ENCODE measurements at places on chromosomes 6 and 20.

DNA sequence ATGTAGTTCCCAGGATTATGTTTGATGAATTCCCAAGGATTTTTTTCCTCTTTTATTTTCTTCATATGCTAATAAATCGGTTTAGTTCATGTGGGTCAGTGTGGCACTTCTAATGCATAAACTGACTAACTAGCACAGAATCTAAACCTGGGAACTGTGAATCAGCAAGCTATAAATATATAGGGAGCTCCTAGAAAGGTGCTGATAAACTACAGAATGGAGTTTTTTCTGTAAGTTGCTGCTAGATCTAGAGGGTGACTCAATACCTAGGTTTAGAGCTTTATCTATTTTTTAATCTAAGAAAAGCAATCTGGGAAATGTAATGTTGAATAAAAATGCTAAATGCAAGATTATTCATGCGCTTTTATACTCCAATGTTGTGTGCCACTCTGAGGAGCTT lies 118.8 kb upstream of the PTCHD4 start:
- DNase-seq: no peak

DNA sequence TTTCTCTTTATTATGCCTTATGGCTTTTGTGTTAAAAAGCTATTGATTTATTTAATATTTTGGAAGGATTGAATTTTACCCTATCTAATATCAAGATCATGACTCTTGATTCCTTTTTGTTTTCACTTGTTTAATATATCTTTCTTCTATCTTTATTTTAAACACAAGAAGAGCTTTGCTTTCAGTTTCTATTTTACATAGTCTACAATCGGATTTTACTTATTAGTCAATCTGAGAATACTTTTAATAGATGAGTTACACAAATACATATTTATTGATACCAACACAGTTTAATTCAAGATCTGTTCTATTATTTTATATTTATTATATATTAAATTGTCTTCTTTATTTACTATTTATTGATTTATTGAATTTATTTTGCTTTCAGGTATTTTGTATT lies 218.8 kb downstream of the ESR1 start:
- no peak for DNase-seq

GRCh38 chr6:54173089-54173488 lies 61.8 kb downstream of the MLIP start:
- DNase-seq: no peak

- no peak for DNase-seq
These were observed 434.8 kb downstream of the MAFB start for GRCh38 chr20:40254023-40254772.

DNA sequence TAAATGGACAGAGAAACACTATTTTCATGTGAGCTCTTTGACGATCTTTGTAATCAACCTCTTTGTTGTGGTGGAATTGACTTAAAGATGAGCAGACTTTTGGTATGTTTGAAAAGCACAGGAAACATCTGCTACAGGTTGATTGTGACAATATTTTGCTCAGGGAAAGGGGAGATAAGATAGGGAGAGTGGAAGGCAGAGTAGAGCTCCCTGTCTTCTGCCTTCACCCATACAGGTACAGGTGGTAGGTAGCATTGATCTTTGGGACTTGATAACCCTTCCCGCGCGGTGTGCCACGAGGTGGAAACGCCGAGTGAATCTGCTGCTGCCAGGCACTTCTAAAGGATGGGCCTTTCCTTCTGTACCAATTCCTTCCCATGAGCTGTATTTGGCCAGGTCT lies 183.6 kb downstream of the UTRN start:
- no peak for DNase-seq

DNA sequence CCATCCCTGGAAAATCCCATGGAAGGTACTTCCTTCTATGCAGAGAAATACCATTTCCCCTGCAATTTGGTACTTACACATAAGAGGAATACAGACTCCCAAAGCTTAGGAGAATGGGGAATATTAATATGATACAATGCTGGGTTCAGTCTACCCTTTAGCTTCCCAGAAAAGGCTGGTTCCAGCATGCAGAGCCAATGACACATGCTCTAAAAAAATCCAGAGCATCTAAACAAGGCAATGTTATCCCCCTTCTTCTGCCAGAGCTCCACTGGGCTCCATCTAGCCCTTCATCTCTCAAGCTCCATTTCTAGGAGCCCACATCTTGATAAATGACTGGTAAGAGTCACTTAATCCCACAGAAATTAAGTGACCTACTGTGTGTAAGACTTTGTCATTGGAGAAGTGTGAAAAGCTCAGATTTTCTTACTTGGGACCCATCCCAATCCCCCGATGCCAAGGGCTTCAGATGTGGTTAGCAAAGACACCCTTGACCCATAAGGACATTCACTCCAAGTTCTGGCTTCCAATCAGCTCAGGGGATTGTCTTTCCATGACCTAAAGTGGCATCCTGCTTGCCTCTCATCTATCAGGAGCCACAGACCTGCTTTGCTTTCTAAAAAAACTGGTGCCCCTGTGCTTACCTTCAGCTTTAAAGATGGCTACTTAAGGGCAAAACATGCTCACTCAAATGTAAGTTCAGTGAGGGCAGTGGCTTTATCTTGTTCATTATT lies 137.5 kb downstream of the UNC5CL start:
- DNase-seq: no peak
